ENCODE measurements at places on chromosomes 4 and X.

DNA sequence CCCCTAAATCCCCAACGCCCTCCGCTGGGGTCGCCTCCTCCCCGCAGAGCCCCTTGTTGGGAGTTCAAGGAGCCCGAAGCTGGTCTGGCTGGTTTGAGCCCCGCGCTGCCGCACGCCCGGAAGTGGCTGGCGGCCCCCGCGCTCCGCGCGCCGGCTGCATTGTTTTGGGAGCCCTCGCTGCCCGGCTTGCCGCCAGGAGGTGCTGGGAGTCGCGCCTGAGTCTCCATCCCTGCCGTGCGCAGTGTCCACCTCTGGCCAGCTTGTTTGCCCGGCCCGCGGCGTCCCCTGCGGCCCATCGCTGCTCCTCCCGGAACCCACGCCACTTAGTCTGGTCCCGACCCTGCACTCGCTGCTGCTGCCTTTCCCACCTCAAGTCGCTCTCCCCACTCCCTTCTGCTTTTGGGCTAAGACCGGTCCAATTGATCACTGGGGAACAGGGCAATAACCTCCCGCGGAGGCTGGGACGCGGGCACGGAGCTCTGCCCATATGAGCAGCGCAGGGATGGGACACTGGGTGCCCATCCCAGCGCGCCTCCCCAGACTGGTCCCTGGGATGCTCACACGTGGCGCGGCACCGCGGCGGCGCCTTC lies 2.2 kb upstream of the SFRP2 start:
- DNase-seq, result peak; percentile 21

DNA sequence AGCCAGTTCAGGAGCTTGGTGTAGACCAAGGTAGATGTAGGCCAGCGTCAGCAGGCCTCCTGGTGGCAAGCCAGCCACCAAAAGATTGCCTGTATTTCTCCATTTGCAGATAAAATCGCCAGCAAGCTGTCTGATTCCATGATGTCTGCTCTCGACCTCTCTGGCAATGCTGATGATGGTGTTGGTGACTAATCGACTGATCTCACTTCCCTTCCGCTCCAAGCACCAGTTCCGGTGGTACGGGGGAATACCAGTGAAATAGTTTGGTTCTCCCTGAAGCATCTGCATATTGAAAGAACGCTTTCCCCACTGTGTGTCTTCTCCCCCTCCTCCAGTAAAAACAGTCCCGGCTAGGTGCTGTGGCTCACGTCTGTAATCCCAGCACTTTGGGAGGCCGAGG lies 30.4 kb downstream of the GNL3L start:
- peak; percentile 18 for DNase-seq

- DNase-seq, result no peak
Measured at GRCh38 chr4:17665346-17665745, 50.9 kb downstream of the MED28 start.

GRCh38 chrX:41095908-41096307 lies 10.7 kb downstream of the USP9X start:
- DNase-seq, result no peak

- DNase-seq, result no peak
Measured at GRCh38 chr4:172818901-172819300, 349.7 kb upstream of the GALNT7 start.

DNA sequence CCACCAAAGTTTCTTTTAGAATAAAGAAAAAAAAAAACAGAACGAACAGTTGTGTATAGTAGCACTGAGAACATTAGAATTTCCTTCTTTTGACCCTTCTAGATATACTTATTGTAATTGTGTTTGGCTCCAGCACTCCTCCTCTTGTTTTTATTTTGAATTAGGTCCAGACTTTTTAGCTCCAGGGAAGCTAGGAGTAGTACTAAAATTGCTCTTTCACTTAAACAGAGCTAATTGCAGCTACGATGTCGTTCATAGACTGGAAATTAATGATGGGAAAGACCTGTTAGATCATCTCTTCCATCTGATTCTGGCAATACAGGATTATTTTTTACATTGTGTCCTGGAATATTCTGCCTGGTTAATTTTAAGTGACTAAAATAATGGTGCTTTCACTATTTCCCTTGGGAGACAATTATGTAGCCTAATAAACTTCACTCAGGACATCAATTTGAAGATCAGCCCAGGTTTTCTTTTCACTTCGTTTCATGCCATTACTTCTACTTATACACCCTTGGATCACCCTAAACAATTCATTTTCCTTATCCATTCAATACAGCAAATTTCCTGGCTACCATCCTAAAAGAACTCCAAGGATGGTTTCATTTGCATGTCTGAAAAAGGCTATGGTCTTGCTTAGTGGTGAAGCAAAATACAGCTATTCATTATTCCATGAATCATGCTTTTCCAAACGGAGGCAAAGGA lies 480.8 kb upstream of the TECRL start:
- DNase-seq, result no peak

DNA sequence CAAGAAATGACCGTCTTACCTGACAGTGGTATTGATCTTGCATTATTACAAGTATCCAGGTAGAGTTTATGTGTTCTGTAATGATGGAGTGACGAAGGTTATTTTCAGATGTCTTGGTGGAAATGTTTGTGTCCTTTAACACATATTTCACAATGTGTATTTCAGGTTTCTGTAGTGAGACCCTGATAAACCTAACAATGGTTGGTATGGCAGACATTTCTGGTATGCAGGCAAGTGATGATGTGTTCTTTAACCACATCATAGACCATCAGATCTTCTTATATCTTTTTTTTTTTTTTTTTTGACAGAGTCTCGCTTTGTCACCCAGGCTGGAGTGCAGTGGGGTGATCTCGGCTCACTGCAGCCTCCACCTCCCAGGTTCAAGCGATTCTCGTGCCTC lies 14.6 kb upstream of the ATXN3L start:
- DNase-seq, result no peak

DNA sequence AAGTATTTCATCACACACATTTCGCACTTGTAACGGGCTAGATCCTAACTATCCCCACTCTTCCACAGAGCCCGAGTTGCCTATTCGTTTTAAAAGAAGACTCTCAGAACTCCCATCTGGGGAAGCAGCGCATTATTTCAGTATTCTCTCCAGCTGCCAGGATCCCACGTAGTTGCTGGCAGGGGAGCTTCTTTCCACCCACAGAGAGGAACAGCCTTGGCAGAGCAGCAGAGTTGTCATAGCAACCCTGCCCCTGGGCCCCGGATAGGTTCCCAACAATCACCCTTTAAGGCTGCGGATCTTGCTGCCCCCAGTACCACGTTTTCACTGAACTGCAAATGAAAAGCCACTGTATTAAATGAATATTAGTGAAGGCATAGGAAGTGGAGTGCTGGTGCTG lies 106.7 kb downstream of the GPM6A start:
- peak; percentile 20 for DNase-seq

GRCh38 chr4:84503495-84504437 lies 4.7 kb upstream of the NKX6-1 start:
- DNase-seq, result peak; percentile 59
